Germinal center (tissue), 1 donor: ENCODE measurements at places on chromosomes 6 and 20.

- DNase-seq, result no peak
Measured at GRCh38 chr20:20492521-20493332, 124.8 kb downstream of the INSM1 start.

DNA sequence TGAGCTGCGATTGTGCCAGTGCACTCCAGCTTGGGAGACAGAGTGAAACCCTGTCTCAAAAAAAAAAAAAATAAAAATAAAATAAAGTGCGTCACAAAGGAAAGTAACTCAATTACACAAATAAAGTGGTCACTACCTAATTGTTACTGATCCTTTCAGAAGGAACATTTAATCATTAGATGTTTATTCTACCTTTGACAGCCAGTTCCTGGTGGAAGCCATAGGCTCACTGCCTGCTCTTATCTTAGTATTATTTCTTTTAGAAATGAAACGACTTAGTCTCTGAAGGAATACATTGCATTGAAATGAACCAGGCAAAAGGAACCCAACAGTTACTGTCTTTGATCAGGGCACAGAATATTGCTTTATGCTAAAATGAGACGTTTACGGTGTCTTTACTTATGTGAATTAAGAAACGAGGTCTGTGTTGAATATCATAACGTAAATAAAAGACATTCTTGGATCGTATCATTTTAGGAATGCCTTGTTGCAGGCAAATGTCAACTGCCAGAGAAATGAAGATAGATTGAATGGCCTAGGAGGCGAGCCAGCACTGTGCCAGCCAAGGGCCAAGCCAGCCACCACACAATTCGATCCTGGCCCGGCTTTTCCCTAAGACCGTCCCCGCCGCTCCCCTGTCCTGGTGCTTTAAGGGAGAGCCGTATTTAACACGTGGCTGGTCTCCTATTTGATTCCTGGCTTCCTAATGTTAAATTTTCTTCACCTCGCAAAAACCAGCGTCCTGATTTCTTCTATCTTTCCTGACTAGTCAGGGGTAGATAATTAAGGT, 136.7 kb upstream of the GMDS start:
- DNase-seq, result no peak

DNA sequence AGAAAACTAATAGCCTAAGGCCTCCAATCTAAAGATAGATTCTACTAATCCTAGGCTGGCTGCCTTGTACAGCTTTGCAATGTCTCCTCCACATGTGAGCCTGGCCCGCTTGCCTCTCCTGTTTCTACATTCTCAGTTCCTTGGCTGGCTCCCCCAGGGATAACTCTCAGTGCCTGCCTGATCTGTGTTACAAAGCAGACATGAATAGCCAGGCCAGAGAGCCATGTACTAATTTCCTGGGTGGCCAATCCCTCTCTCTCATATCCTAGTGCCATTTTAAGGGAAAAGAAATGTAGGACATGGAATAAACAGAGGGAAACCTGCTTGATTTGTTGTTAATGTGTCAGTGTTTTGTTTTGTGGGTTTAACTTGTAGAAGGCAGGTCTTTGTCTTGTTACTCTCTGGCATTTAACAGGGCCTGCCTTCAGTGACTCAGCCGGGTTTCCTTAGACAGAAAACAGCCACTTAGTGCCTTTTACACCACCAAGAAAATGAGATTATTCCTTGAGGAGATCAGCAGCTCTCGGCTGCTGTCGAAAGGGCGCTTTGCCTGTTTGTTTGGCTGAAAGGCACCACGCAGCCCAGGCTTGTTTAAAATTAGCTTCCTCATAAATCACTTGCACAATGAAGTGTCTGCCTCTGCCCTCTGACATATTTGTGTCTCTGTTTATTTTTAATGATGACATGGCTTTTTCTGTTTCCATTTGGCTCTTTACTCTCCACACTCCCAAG, 702.7 kb downstream of the MAFB start:
- DNase-seq, result no peak

GRCh38 chr20:16975682-16976081, 227.5 kb downstream of the OTOR start:
- DNase-seq, result no peak

- DNase-seq, result no peak
Measured at GRCh38 chr6:72413884-72414283, 208.0 kb upstream of the KCNQ5 start.

GRCh38 chr6:23415819-23416427, 710.1 kb upstream of the NRSN1 start:
- DNase-seq, result no peak

DNA sequence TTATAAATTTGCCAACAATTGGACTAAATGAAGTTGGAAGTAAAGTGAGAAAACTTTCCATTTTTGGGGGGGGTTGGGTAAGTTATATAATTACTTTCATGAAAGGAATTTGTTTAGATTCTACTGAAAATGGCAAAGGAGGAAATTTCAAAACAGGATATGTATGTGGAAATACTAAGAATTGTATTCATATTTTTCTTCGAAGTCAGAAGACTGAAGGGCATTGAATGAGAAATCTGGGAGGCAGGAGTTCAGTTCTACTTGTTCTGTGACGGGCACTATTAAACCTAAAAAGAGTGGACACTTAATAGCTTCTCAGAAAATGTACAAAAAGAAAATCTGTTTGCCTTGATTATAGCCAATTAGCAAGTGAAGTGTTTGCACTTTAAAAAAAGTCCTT, 114.7 kb downstream of the PRIM2 start:
- no peak for DNase-seq

DNA sequence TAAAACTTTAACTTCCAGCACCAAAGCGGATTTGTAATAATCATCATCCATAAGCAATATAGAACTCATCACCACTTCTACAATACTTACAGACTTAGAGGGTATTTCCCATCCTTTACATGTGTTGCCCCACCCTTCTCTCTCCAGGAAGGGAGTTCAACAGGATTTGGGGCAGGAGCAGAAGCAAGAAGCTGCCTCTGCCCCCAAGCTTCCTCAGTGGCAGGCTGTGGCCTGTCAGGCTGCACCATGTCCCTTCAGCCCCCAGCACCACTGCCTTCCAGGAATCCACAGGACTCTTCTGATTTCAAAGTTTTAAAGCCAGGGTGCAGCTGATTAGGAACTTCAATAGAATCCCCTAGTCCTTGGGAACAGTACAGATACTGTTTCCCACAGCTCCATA, 36.7 kb upstream of the MCM9 start:
- no peak for DNase-seq

DNA sequence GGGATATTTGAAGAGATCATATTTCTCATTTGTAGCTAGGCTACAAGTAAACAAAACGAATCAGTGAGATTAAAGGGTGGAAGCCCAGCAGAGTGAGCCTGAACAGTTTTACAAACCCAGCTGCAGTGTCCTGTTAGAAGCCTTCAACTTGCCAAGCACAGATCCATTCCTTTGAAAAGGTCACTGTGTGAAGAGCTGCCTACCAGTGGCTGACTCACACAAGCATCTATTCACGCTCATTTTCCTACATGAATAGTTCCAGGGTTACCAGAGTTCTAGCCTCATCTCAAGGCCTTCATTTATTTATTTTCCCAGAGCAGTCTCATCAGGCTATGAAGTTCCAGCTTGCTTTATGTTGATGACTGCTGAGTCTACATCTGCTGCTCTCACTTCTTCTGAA, 25.7 kb upstream of the MLIP start:
- no peak for DNase-seq

DNA sequence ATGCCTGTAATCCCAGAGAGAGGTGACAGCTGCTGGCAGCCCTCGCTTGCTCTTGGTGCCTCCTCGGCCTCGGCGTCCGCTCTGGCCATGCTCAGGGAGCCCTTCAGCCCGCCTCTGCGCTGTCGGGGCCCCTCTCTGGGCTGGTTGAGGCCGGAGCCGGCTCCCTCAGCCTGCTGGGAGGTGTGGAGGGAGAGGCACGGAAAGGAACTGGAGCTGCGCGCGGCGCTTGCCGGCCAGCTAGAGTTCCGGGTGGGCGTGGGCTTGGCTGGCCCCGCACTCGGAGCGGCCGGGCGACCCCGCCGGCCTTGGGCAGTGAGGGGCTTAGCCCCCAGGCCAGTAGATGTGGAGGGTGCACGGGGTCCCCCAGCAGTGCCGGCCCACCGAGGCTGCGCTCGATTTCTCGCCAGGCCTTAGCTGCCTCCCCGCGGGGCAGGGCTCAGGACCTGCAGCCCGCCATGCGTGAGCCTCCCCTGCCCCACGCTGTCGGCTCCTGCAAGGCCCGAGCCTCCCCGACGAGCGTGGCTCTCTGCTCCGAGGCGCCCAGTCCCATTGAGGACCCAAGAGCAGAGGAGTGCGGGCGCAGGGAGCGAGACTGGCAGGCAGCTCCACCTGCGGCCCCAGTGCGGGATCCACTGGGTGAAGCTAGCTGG, 34.6 kb downstream of the C6orf52 start:
- DNase-seq, result no peak

- DNase-seq, result no peak
Measured at GRCh38 chr20:63091901-63092659, 85.3 kb upstream of the BHLHE23 start.

- peak; percentile 63 for DNase-seq
Measured at GRCh38 chr20:25065625-25066338, 7.8 kb upstream of the ACSS1 start.

GRCh38 chr6:146026873-146027272, 2.0 kb upstream of the GRM1 start:
- no peak for DNase-seq

GRCh38 chr6:159627939-159628338, 65.1 kb downstream of the SOD2 start:
- no peak for DNase-seq

DNA sequence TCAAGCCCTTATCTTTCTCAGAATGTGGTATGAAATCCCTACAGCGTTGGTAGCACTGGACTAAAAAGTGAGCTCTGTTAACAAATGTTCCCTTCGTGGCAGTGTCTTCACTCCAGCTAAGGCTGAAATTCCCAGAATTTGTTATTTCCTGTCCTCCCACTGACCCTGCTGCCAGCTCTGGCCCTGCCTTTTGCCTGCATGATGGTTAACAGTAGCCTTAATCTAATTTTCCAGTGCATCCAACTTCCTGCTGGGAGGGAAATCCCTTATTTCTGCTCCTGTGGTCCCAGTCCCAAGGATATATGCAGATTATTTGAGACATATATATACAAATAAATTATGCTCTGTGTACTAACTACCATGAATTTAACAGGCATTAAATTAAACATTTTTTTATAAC, 157.2 kb upstream of the CARMIL1 start:
- DNase-seq, result no peak

GRCh38 chr6:43940071-43940392, 170.0 kb downstream of the VEGFA start:
- no peak for DNase-seq

- no peak for DNase-seq
Measured at GRCh38 chr6:108589244-108589791, 28.6 kb downstream of the FOXO3 start.

DNA sequence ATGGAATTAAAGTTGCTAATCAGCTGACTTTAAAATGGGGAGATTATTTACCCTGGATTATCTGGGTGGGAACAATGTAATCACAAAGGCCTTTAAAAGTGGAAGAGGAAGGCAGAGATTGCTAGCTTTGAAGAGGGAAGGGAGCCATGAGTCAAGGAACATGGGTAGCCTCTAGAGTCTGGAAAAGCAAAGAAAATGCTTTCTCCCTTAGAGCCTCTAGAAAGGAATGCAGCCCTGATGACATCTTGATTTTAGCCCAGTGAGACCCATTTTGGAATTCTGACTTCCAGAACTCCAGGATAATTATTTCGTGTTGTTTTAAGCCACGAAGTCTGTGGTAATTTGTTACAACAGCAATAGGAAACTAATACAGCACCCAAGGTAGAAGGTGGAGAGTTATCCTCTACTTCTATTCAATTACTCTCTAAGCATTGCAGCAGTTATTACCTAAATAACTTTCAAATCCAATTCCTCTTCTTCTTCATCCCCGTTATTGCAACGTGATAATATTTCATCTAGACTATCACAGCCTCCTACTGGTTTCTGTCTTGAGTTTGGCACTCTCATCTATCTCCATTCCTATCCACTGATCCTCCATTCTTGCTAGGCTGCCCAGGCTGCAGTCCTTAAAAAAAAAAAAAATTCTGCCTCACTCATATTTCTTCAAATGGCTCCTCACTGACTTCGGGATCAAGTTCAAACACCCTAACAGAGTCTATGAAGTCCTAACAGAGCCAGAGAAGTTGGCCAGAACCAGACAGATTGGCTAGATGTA, 224.3 kb downstream of the BTBD9 start:
- no peak for DNase-seq

DNA sequence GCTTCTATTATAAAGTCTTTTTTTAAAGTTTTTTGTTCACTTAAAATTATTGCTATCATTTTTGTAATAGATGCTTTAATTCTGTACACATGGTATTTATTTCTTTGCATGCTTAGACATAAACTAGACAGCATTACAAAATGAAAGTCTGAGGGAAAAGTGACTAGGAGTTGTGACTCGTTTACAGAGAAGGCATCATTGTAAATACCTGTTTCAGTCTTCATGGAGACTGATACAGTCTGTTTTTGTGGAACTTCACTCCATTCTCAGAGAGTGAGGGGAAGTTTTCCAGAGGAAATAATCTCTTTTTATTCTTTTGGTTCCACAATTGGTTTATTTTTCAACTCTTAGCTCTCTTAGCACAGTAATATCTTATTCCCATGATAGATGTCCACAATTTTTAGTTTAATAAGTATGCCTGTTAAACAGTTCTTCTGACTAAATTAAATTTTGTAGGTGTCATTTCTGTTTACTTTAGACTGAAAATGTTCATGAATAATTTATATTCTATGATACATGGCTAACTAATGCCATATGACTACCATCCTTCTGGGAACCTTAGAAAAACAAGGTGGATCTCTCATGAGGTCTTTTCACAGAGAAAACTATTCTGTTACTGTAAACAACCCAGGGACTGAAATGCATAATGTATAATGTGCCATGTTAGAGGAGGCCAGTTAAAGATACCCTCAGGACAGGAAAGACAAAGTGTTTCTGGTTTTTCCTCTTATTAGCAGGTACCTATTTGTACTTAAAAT, 69.2 kb downstream of the MYO6 start:
- DNase-seq, result no peak

GRCh38 chr6:94099072-94099471, 679.7 kb upstream of the EPHA7 start:
- no peak for DNase-seq

DNA sequence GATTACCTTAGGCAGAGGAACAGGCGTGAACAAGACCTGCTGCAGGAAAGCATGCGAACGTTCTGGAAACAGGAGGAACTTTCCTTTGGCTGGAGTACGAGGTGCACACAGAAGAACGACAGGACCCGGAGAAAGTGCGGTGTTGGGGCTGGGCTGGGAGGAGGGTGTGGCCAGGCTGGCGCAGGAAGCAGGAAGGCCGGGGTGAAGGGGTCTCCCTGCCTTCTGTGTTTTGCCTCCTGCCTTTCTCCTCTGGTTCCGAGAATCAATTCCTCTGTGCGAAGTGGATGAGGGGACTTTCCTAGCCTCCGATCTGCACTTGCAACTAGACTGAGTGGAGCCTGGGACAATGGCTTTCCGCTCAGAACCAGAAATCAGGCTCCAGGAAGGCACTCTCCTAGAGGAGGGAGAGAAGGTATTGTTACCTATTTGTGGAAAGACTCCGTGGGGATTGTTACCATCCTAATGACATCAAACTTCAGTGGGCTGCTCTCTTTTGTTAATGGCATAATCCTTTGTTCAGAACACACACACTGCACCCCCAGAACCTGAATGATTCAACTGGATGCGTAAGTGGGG, 22.9 kb upstream of the PLEKHG1 start:
- no peak for DNase-seq
